ENCODE measurements at places on chromosomes 4 and X.

GRCh38 chr4:634599-634985 lies 9.2 kb downstream of the PDE6B start:
- DNase-seq, result no peak

GRCh38 chrX:49264460-49264859 lies at the start of gene FOXP3:
TSS of gene FOXP3 (minus strand) at chrX:49264710. CDS start at chrX:49258505, 6,205 bp downstream.
- DNase-seq, result no peak

DNA sequence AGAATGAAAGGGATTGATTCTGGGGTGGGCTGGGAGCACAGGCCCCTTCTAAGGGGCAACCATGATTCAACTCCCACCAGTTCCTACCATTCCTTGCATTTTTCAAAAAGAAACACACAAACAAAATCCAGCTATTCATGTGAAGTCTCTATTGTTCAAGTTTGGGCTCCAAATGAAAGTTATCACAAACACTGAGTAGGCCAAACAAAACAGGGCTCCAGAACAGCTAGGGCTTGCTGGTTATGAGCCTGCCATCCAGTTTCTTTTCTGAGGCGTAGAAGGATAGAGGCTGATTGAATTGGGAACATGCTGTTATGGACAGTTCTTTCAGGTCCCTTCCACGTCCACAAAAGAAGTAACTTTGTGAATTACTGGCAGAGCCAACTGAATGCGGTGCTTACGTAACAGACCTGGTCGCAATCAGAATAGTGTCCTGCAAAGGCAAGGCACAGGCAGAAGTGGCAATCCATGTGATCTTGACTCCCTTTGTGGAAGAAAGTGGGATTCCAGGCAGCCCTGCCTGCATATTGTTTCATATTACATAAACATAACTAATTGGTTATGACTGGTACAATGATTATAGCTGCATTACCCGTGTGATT lies 244.5 kb downstream of the SCFD2 start:
- DNase-seq, result no peak

DNA sequence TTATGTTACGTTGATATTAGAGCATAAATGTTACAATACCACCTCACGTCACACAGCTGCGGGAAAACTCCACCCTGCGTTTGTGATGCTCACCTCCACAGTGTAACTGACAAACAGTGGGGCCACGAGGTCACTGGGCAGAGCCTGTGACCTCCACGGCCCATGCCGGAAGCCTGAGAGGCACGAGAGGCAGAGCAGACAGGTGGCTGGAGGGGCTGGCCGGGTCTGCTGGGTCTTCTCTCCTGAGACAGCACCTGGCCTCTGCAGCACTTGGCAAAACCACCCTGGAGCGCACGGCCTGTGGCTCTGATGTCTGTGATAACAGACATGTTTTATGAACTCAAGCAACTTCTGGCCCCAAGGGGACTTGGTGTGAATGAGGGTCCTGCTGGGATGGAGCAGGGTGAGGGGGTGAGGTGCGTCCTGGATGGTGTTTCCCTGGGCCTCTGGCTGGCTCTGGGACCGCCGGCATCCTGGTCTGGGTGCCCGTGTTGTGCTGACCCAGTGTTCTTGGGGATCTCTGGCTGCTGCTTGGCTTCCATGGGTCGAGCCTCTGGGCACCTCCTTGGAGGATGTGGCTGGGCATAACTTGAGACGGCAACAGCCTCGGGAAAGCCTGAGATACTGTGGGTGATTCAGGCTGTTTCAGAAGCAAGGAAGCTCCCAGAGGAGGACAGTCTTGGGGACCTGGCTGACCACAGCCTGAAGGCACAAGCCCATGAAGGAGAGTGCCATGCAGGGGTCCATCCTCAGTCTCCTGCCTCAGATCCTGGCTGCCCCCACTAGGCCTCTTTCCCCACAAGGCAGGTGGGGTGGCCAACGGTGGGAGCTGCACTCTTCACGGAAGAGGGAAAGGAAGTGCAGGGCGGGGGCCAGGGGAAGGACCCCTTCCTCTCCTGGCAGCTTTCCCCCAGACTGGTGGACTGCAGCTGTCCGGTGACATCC lies 19.7 kb downstream of the RNF212 start:
- DNase-seq, result no peak

- no peak for DNase-seq
Measured at GRCh38 chr4:27484216-27484615, 623.6 kb downstream of the STIM2 start.

- DNase-seq, result peak; percentile 24
Measured at GRCh38 chrX:119008110-119008744, 33.8 kb downstream of the LONRF3 start.

DNA sequence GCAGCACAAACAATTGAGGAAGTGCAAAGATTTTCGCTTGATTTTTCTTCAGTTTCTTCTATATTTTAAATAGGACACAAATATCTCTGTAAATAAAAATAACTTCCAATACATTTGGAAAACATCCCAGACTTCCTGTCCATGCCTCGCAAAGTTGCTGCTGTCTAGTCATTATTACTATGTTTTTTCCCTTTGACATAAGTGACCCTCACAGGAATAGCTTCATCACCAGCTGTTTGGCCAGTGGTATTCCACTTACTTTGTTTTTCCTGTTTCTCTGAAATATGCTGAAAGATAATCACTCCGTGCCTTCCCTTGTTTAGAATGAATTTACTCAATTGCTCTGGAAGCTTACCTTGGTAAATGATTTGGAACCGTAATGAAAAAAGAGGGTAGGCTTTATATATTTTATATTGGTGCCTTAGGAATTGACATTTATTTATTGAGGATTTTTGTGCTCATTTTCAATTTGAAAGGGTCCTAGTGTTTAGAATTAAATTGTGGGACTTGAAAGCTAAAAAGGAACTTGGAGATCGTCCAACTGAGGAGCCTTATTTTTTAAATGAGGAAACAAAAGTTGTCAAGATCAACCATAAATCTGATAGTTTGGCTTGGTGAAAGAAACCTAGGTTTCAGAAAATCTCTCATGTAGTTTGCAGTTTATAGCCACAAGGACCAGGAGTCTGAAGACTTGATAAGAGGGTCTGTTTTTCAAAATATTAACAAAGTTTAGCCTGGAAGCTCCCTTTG lies 65.6 kb downstream of the CDKL5 start:
- no peak for DNase-seq

GRCh38 chr4:42515156-42515884 lies 118.0 kb downstream of the SHISA3 start:
- peak; percentile 33 for DNase-seq

- DNase-seq, result no peak
Measured at GRCh38 chr4:149555799-149556198, 259.8 kb downstream of the IQCM start.

- DNase-seq, result no peak
Measured at GRCh38 chr4:109465069-109465468, 31.5 kb downstream of the SEC24B start.

DNA sequence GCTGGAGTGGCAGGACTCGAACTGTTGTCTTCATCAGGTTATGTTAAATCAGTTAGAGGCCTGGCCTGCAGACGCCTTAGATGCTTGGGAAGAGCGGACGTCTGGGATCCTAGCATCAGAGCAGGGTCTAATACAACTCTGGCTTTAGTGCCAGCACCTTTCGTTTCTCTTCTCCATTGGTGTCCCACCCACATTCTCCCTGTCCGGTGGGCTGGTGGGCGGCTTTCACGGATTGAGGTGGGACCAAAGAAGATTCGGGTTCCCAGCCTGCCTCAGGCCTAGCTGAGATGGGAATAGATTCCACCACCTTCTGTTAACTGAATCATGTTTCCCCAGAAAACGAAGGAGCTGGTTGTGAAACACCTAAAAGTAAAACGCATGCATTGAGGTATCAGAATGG lies 939 bp downstream of the PDK3 start:
- DNase-seq, result no peak

DNA sequence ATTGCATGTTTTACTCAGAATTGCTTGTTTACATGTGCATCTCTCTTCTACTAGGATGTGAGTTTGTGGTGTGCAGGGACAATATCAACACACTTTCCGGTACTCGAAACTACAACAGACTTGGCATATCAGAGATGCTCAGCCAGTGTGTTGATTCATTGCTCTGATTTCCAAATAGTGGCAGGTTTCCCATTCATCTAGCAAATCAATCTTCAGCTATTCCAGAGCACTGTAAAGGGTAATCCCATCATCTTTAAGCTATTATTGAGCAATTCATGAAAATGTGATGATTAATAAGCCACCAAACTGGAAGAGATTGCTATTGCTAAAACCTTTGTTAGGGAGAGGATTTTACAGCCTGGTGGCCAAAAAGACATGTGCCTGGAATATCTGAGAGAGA lies 574.2 kb upstream of the CPEB2 start:
- DNase-seq, result no peak

DNA sequence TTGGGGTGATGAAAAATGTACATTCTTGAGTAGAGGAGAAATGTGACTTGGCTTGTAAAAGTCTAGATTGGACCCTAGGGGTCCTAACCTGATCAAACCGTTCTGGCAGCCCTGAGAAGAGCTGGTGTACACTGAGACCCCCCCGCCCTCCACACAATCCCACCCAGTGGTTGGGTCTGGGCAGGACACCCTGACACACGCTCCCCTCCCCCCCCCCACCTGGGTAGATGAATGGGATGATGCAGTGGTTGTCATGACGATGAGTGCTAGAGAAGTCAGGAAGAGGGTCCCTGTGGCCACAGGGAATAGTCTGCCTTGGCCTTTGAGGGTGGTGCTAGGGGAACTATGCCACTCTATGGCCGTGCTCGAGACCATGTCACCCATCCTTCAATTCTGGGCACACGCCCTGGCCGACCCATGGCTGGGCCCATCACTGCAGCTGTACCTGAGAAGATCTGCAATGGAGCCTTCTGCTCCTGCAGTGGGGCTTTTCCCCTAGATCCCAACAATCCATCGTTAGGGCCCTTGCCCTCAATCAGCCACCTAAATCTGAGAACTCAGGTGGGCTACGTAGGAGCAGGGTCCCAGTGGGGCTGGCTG lies 4.4 kb downstream of the CDK16 start:
- no peak for DNase-seq

GRCh38 chr4:145804116-145804515 lies 124.2 kb downstream of the C4orf51 start:
- DNase-seq, result no peak

GRCh38 chr4:97762115-97762512 lies 381.2 kb downstream of the STPG2 start:
- DNase-seq, result no peak

GRCh38 chrX:120302434-120302833 lies 8.8 kb downstream of the TMEM255A start:
- DNase-seq, result peak; percentile 97

DNA sequence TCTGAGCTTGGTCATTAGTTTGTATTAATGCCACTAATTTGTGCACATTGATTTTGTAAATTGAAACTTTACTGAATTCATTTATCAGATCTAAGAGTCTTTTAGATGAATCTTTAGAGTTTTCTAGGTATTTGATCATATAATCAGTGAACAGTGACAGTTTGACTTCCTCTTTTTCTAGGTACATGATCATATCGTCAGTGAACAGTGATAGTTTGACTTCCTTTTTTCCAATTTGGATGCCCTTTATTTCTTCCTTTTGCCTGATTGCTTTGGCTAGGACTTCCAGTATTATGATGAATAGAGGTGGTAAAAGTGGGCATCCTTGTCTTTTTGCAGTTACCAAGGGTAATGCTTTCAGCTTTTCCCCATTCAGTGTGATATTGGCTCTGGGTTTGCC lies 421.4 kb upstream of the CPXCR1 start:
- DNase-seq, result no peak

- no peak for DNase-seq
Measured at GRCh38 chr4:62235911-62236310, 1035.8 kb downstream of the ADGRL3 start.

DNA sequence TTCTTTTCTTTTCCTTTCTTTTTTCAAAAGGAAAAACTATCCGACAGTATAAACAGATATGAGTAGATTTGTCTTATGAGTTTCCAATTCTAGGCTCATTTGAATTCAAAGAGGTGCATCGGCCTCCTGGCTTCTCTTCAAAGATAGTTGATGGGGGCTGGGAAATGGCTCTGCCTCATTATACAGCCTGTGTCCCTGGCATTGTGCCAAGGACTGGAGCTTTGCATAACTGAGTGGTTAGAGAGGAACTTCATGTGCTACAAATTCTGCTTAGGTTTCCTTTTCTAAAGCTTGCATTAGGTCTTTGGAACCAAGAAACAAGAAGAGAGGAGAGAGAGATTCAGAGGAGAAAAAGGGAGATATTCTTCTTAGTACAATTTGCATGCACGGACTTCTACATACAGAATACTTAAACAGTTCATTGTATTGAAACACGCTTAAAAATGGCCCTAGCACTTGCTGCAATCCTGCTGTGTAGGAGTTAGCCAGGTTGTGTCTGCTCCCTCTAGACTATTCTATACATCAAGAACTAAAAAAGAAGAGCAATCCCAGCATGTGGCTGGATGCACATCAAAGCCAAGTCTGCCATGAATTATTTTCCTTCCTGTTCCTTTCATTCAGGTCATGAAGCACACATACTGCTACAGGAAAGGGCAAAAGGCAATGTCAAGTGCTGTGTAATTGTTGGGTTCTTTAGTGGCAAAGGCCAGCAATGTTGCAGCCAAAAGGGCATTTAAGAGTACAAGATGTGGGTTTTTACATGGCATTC lies 70.9 kb downstream of the INTS12 start:
- peak; percentile 94 for DNase-seq

- DNase-seq, result no peak
Measured at GRCh38 chrX:39337451-39337850, 536.2 kb downstream of the MID1IP1 start.

DNA sequence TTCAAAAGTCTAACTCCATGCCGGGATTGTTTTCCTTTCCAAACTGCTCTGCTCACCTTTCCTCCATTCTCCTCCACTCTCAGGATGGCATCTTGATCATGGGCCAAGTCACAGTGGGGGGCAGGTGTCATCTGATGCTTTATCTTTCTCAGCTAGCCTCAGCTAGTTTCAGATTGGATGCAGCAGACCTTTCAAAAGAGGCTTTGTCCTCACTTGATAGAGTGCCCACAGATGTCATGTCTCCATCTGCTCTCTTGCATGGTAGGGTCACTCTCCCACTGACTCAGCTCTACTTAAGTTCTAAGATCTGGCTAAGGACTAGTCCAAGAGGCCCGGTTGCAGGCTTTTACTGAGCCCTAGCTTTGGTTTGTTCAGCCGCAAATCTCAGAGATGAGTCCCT lies 341.8 kb upstream of the GALNT7 start:
- DNase-seq, result peak; percentile 19

DNA sequence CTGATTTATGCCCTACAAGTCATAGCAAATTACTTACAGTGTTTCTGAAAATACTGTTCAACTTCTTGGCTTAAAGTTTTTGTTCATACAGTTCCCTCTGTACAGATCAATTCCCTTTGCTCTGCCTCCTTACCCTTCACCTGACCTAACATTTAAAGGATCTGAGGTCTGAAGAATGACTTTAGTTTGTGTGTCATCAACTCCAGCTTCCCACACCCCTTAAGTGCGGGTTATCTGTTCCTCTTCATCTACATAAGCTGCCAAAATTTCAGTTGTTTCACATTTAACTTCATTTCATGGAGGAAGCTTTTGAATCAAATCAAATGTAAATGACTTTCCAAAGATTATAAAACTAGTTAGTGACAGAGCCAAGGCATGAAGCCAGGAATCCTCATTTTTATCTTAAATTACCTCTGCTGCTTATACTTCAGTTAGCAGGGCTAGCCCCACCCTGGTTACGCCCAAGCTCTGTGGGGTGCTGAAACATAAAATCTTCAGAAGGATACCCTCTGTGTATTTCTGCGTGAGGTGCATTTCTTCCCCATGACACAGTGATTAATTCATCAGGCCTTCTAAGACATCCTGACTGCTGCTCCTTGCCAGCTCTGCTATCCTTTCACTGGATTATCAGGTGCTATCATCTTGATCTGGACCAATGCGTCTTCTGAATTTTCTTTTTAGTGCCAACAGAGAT lies 16.5 kb downstream of the CXCL1 start:
- DNase-seq, result no peak

GRCh38 chr4:174265916-174266315 lies 17.6 kb downstream of the FBXO8 start:
- DNase-seq, result no peak

- peak; percentile 49 for DNase-seq
Measured at GRCh38 chr4:163166041-163166579, 580 bp downstream of the NAF1 start.
